ENCODE measurements at places on chromosomes 3 and 15.

- DNase-seq: peak; percentile 58
Observed at GRCh38 chr3:195458316-195458717, 15.5 kb upstream of the ACAP2 start.

- DNase-seq: no peak
Observed at GRCh38 chr3:150623945-150624344, 20.8 kb downstream of the SELENOT start.

GRCh38 chr3:66655044-66655443 lies 154.2 kb upstream of the LRIG1 start:
- no peak for DNase-seq

DNA sequence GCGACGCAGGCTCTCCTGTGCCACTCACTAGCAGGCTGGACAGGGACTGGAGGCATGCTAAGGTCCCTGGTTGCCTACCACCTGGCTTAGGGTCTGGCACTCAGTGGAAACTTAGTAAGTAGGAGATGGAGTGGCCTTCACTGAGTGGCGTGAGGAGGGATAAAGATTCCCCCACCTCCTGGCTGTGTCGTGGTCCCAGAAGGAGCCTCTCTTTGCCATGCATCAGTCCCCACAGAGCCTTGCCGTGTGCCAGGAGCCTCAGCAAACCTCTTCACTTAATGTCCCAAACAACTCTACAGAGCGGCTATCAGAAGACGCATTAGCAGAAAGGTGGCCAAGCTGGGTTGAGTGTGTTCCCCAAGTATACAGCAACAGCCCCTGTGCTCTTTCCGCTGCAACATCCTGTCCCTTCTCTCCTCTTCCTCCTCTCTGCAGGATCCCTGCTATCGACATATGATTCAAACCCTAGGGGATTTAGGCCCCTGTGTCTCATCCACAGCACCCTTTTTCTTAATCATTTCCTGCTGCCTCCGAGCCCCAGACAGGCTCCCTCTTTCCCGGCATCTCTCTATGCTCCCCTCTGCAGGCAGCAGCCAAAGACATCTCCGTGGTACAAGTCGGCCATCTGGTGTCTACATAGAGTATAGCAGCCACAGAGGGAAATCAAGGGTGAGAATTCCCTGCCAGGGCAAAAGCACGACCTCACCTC lies 66.7 kb downstream of the SLC6A1 start:
- no peak for DNase-seq

GRCh38 chr3:27368831-27369607 lies at the start of gene NEK10:
TSS of gene NEK10 (minus strand) at chr3:27369383. CDS start at chr3:27352882, 16,501 bp downstream.
- peak; percentile 40 for DNase-seq

- DNase-seq: no peak
Observed at GRCh38 chr15:43799209-43799944, 643 bp downstream of the SERINC4 start.

DNA sequence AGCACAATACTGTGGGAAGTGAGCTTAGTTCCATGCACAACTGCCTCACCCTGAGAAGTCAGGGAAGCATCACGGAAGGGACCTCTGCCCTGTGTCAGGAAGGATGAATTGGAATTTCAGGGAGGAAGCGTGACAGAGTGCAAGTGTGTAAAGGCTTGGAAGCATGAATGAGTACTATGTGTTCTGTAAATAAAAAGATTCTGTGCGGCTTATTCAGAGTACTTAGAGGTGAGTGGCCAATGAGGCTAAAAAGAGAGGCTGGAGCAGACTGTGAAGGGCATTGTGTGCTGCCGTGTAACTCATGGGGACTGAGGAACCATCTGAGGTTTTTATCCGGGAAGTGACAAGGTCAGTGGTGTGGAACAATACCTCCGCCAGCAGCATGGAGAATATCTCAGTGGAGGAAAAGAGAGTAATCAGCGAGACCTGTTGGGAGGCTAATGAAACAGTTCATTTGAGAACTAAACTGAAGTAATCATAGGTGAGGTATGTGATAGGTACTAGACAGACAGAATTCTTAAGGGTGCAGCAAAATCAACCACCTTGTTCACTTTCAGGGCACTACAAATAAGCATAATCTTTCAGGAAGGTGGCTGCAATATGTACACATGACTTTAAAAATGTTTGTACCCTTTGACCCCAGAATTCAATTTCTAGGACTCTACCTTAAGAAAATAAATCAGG lies 64.9 kb upstream of the SPRED1 start:
- DNase-seq: no peak
